ENCODE measurements at places on chromosomes 7 and 10.
A peak's percentile ranks its signal among the peaks of the same experiment; 100 is the strongest.

GRCh38 chr10:128072941-128073645 lies 53.1 kb downstream of the MKI67 start:
- no peak for DNase-seq

GRCh38 chr7:26372249-26372648 lies 80.6 kb downstream of the SNX10 start:
- no peak for DNase-seq

- DNase-seq = no peak
Observed at GRCh38 chr10:34593930-34594329, 221.2 kb downstream of the PARD3 start.

- peak; percentile 26 for DNase-seq
Observed at GRCh38 chr10:122525788-122526187, 34.8 kb upstream of the DMBT1 start.

- DNase-seq = no peak
Observed at GRCh38 chr10:72353028-72353964, 1.4 kb downstream of the DNAJB12 start.

- no peak for DNase-seq
Observed at GRCh38 chr7:38506756-38507155, 124.4 kb downstream of the AMPH start.

GRCh38 chr7:29217113-29217512 lies 22.5 kb downstream of the CHN2 start:
- DNase-seq = no peak

- DNase-seq = no peak
Observed at GRCh38 chr10:59672150-59672875, 37.3 kb downstream of the SLC16A9 start.

DNA sequence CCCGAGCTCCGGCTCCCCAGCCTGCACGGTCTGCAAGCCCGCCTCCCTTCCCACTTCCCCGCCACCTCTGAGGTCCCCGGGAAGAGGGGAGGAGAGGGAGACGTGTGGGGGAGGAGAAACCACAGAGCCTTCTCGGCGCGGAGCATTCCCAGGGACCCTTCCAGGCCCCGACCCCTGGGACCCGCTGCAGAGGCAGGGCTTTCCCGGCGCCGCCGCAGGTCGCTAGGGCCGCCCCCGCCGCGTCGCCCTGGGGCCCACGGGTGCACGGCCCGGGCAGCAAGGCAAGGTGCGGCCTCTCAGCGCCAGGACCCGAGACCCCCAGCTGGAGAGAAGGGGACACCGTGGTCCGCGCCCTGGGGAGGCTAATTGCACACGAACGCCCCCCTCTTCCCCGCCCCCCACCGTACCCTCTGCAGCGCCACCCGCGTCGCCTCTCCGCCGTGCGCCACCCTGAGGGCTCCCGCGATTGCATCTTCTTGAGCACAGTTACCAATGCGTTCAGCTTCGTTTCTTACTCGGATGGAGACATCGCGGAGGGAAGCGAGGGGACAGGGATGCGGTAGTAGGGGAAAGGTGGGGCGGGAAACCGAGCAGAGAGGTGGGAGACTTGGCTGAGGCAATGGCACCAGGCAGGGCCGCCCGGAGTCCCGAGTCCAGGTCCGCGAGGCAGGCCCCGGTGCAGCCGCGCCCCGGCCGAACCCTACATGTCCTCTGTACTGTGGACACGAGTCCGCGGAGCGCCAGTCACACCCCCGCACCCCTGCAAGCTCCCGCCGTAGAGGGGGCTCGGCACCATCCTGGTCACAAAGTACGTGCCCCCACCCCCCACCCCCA lies 28.9 kb downstream of the SKIDA1 start:
- peak; percentile 79 for DNase-seq

GRCh38 chr10:58797356-58797755 lies 284.7 kb downstream of the BICC1 start:
- no peak for DNase-seq

- DNase-seq = no peak
Observed at GRCh38 chr7:127812540-127812939, 160.5 kb downstream of the SND1 start.

DNA sequence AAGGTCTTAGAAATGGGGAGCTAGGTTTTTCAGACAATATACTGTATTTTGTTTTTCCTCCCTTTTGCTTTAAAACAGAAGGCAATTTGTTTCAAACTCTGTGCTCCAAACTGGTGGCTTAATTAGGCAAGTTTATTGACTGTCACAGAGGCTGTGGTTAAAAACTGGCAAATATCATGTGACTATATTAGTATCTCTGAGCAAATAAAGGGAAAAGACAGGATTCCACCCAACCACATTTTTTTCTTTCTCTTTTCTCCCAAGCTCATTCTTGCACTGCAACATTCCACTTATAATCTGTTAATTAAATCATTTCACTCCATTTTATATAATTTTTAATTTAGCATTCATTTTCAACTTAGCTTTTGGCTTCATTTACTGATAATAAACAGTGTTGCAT lies 615.8 kb downstream of the AUTS2 start:
- no peak for DNase-seq

- no peak for DNase-seq
Observed at GRCh38 chr10:34423673-34424625, 391.1 kb downstream of the PARD3 start.

DNA sequence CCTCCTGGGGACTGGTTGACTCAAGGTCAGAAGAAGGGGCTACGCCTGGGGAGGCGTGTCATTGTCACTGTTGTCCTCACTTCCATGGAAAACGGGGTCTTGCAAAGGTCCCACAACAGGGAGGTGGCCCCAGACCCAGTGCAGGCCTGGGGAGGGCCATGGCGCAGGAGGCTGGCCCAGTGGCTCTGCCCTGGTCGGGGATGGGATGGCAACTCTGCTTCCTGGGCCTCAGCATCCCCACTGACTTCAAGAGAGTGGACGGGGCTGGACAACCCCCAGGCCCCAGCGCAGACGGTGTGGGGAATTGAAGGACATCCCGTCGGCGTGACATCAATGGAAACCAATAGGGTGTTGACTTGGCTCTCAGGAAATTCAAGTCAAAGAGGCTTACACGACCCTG lies 35.2 kb downstream of the MICALL2 start:
- DNase-seq = no peak

DNA sequence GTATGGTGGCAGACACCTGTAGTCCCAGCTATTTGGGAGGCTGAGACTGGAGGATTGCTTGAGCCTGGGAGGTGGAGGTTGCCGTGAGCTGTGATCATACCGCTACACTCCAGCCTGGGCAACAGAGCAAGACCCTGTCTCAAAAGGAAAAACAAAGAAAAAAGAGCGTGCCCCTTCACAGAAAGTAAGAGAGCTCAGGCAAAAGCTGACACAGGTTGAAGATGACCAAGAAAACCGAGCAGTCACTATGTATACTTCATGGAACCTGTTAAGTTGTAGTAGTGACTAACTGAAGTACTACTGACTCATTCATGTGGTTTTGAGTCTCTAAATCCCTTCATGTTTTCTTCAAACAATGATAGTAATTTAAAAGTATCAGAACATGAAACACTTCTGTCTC lies 1.2 kb upstream of the PRRT4 start:
- DNase-seq = no peak

GRCh38 chr7:81527651-81528050 lies 242.2 kb downstream of the HGF start:
- no peak for DNase-seq

DNA sequence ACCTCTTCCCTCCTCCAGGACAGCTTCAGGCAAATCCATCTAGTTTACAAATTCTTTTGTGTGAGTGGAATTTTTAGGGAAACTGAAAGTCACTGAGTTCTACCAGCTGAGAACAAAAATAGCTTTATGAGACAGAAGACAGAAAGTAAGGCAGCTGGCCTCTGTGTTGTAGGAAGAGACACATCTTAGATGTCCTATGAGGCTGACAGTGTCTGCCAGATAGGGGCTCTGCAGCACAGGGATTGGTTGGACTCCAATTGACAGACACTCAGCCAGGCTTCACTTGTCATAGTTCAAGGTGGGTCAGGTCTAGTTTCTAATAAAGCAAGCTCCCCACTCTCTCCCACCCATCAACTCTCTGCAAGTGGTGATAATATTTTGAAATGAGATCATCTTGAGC lies 574.9 kb downstream of the CCSER2 start:
- no peak for DNase-seq

- no peak for DNase-seq
Observed at GRCh38 chr7:138029941-138030340, 28.1 kb upstream of the CREB3L2 start.

- peak; percentile 36 for DNase-seq
Observed at GRCh38 chr10:95655571-95656290, 780 bp downstream of the ALDH18A1 start.

GRCh38 chr7:140512317-140513000 lies 33.2 kb upstream of the MKRN1 start:
- DNase-seq = peak; percentile 13

- DNase-seq = no peak
Observed at GRCh38 chr10:130686689-130687300, 550.6 kb downstream of the GLRX3 start.

- DNase-seq = no peak
Observed at GRCh38 chr7:29843093-29843492, 36.8 kb downstream of the WIPF3 start.

DNA sequence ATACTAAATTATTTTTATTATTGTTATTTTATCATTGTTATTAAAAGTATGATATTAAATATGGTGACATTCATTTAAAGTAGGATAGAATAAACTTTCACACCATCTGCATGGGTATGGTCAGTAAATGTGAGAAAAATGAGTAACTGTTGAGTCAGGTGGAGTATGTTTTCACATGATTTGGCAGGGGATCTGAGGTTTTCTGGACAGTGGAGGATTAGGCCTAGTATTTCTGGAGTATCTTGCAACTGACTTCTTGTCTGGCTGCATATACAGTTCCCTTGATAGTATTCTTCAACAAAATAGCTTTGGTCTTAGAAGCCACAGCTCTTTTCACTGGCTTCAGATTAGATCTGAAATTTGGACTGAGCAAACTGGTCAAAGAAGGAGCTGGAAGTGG lies 54.5 kb downstream of the GBF1 start:
- no peak for DNase-seq

- no peak for DNase-seq
Observed at GRCh38 chr10:124220971-124221355, 127.6 kb upstream of the CHST15 start.

DNA sequence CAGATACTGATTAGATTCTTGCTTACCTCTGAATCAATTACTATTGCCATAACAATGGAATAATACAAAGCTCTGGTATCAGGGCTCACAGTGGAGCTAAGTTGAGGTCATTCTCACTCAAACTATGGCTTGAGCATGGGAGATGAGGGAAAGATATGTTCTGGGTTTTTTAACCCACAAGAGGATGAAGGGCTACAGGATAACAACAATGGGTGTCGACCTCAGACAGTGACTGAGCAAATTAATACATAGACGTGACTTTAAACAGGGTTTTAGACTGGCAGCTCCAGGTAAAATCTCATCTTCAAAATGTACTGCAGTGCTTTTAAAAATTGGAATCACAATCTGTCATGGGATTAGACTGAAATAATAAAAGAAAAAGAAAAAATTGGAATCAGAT lies 7.5 kb upstream of the HIBADH start:
- DNase-seq = no peak

GRCh38 chr10:106181501-106181900 lies 983.0 kb downstream of the SORCS1 start:
- DNase-seq = no peak

DNA sequence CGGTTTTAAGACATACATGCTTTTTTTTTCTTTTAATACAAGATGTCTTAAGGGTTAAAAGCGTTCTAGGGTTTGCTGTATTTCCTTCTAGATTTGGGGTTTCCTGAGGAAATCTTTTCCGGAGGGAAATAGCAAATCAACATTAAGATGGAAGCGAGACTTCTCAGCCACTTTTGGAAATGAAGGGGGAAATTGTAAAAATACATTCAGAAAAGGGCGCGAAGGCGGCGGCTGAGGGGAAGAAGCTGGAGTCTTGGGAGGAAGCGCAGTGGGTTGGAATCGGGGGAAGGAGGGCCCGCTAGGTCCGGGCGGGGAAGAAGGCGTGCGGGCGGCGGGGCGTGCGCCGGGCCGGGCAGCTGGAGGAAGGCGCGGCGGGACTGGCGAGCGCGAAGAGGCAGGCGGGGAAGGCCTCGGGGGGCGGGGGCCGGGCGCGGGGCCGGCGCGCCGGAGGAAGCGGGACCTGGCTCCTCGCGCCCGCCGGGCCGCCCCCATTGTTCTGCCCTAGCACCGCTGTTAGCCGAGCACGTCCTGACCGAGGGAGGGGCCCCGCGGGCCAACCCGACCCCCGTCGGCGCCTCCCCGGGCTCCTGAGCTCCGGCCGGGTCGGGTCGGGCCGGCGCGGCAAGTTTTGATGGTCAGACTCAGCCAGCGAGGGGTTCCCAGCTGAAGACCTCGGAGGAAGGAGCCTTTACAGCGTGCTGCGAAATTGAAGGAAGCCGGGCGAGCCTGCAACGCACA lies 1.5 kb upstream of the SKIDA1 start:
- peak; percentile 63 for DNase-seq

GRCh38 chr10:69045441-69046300 lies 42.2 kb upstream of the SRGN start:
- peak; percentile 62 for DNase-seq

GRCh38 chr7:1188720-1189294 lies 28.8 kb upstream of the ZFAND2A start:
- no peak for DNase-seq

DNA sequence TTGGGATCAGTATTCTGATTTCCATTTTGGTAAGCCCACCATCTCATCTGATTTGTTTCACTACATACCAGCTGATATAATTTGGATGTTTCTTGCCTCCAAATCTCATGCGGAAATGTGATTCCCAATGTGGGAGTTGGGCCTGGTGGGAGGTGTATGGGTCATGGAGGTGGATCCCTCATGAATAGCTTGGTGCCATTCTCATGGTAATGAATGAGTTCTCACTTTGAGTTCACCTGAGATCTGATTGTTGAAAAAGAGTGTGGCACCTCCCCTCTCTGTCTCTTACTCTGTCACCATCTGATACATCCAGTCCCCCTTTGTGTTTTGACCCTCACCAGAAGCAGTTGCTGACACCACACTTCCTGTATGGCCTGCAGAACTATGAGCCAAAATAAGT lies 347.3 kb downstream of the ARL4A start:
- DNase-seq = no peak

DNA sequence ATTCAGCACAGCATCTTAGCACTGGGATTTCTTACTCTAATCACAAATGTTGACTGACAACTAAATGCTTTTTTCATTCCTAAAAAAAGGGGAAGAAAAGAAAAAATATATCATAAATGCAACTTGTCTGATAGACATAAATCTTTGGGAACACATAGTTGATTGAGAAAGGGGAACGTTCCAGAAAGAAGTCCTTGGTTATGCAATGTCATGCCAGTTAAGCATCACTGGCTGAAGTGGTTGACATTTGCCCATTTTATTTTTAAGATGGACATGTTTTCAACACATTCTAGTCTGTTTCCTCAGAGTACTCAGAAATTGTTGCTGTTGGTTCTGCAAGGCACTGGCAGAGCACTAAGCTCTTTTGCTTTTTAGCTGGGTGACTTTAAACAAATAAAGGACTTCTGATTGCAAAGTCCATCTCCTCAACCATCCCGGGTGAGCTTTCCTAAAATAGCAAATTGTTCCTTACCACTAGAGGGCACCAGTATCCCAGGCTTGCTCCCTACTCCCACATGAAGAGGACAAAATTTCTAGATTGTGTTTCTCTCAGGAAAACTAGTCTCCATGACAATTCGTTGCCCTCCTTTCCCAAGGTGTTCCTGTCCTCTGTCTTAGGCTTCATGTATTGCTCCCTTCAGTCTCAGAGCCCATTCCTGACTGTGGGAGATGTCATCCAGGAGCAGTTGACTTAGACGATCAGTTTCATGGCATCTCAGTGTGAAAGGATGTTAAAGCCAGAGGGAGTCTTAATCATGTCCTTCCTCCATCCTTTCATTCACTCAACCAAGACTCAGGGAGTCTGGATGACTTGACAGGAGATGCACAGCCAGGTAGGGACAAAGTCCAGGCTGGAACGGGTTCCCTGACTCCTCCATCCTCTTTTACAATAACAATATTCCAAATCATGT lies 23.9 kb downstream of the OPALIN start:
- DNase-seq = peak; percentile 12
